ENCODE measurements at places on chromosomes 1 and 21. TPM values are rescaled to one million over a fixed set of nuclear protein-coding genes. Genes with fewer than 3 reads are reported as not detected.

GRCh38 chr1:110619412-110620249 is 13.5 kb upstream of the KCNA2 start:
- H3K4me3 ChIP-seq = no peak overlapping the region
- peak; percentile 71 for DNase-seq
- no peak overlapping the region for H3K27ac ChIP-seq

DNA sequence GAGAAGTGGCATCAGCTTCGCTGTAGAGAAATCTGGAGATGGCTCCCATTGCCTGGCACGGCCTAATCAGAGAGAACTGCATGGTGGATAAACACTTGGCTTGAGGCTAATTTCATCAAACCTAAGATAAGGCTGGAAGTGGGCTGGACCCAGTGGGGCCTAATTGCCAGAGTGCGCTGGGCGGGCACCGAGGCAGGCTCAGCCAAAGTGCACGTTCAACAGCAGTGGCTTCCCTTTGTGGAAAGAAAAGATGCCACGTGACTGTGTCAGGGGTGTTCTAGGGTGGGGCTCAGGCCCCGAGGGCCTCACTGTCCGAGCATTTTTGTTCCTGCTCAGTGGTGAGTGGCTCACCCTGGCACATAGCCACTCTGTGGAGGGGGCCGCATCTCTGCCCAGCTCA is 5.8 kb downstream of the PLCH2 start:
- no peaks in the 10 kb centered on the region for H3K27me3 ChIP-seq
- DNase-seq = no peak

Gene WLS
- polyA plus RNA-seq = 78.2 TPM

- peaks cover 8% of the 10 kb centered on the region for H3K27me3 ChIP-seq
- no peak overlapping the region for H3K4me3 ChIP-seq
- no peaks in the 10 kb centered on the region for H3K4me1 ChIP-seq
Measured at GRCh38 chr21:42827588-42827987, 51.8 kb downstream of the WDR4 start.

Gene MSH4
- polyA plus RNA-seq = 0.25 TPM

DNA sequence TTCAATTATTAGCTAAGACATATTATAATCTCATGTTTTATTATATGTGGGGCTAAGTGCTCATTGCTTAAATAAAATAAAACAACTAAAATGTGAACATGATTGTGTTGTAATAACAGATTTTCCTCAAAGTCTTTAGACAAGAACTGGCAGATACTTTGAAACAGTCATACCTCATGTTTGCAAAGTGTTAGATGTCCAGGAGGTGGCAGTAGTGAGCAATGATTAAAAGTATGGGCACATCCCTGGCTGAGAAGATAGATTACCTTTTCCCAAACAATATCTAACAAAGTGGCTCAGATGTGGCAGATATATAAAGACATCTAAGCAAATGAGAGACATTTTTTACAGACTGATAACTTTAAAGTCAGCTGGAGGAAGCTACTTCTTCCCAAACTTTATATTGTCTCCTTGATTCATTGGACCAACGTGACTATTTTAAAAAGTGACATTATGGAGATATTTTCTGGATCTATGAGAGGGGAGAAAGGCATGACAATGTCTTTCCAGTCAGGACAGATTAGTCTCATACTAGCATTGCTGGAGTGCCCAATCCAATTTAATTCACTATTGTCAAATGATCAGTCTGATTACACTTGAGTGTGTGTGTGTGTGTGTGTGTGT is 269.8 kb downstream of the S1PR1 start:
- no peaks in the 10 kb centered on the region for H3K27me3 ChIP-seq
- H3K36me3 ChIP-seq = no peaks in the 10 kb centered on the region
- no peak overlapping the region for H3K27ac ChIP-seq
- H3K4me3 ChIP-seq = no peak overlapping the region
- peak; percentile 36 for DNase-seq
